ENCODE measurements at places on chromosomes 1 and 21.
A peak's percentile ranks its signal among the peaks of the same experiment; 100 is the strongest.

- DNase-seq, result no peak
Observed at GRCh38 chr1:25223471-25223870, 8.8 kb downstream of the SYF2 start.

- no peak for DNase-seq
Observed at GRCh38 chr1:214859647-214860046, 222.9 kb upstream of the KCNK2 start.

- peak; percentile 92 for DNase-seq
Observed at GRCh38 chr1:3012456-3013291, 8.6 kb upstream of the ACTRT2 start.

- no peak for DNase-seq
Observed at GRCh38 chr1:31207569-31207968, 32.1 kb downstream of the NKAIN1 start.

GRCh38 chr1:44417351-44418021 is 12.4 kb downstream of the RNF220 start:
- peak; percentile 96 for DNase-seq

- no peak for DNase-seq
Observed at GRCh38 chr21:30146558-30147282, 19.9 kb downstream of the CLDN17 start.

- DNase-seq, result no peak
Observed at GRCh38 chr1:30166174-30166573, 557.2 kb downstream of the MATN1 start.

DNA sequence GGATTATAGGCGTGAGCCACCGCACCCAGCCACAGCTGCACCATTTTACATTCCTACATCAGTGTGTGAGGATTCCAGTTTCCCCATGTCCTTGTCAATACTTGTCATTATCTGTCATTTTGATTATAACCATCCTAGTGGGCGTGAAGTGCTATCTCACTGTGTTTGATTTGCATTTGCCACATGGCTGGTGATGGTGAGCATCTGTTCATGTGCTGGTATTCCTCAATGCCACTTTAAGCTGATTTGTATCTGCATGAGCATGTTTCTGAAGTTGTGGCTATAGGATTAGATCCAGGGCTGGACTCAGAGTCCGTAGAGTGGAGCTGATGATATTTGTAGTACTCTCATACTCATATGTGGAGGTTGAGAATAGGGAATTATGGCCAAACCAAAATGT is 36.6 kb downstream of the SRRM1 start:
- no peak for DNase-seq

DNA sequence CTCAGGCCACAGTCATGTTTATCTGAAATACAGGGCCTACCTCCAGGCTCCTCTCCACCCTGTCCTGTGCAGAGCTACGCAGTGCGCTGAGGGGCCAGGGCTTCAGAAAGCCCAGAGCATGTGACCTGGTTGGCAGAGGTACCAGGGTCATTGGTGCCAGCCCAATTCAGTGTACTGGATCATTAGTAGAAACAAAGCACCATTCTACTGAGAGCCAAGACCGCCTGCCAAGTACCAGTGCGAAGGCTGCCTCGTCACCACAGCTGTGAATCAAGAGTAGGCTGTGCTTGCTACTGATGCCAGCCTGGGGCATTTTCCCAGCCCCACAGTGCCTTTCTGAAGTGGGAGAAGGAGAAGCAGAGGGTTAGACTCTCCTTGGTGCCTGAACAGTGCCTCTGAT is 59.8 kb downstream of the CAPN9 start:
- no peak for DNase-seq

- DNase-seq, result no peak
Observed at GRCh38 chr1:228088586-228089498, 6.3 kb downstream of the ARF1 start.

GRCh38 chr1:38296047-38296446 is 249.5 kb upstream of the POU3F1 start:
- no peak for DNase-seq

GRCh38 chr1:172529304-172529703 is 3.6 kb upstream of the SUCO start:
- DNase-seq, result no peak

DNA sequence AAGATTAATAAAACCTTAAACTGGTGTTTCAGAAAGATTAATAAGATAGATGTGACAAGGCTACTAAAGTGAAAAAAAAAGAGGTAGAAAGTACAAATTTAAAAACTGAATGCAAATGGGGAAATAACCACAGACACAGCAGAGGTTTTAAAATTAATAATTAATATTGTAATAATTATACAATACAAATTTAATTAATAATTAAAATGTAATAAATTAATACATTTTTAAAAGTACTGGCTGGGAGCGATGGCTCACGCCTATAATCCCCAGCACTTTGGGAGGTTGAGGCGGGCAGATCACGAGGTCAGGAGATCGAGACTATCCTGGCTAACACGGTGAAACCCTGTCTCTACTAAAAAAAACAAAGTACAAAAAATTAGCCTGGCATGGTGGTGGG is 26.8 kb downstream of the CD2 start:
- no peak for DNase-seq

GRCh38 chr1:184558691-184559090 is 171.9 kb downstream of the C1orf21 start:
- DNase-seq, result no peak

DNA sequence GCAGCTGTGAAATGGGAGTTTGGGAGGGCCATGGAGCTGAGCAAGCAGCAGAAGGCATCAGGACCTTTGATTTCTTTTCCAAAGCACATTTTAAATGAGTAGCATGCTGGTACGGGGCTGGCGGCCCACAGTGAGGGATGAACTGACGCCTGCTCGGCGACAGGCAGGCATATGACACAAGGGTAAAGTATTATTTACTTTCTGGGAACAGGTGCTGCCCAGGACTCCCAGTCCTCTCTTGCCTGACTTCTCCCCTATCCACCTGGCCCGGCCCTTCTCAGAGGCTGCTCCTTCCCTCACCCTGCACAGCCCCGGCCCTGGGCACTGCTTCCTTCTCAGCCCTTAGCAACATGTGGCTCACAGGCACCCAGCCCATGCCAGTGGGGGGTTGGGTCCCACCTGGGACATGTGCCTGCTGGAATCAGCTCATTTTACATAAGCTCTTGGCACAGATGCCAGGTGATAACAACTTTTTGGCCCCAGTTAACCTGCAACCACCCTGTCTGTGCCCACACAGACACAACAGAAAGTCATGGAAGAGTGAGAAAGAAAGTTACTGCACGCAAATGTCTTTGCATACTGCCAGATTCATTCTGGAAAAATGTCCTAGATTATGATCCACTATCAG is 112.3 kb upstream of the GADD45A start:
- no peak for DNase-seq

DNA sequence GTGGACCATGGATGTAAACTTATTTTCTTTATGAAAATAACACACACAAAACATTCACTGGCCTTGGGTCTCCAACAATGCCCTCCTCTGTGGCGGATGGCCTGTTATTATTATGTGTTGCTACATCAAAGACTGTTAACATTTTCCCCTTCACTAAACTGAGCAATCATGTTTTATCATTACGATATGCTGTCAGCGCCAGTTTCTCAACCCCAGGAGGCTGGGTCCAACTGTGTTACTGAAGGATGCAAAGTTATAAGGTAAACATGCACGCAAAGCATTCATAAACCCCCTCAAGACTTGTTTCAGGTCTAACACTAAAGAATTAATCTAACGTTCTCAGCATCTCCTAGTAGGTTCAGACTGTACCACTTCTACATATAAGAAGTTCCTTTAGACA is 6.0 kb upstream of the DUSP10 start:
- no peak for DNase-seq

GRCh38 chr1:69648486-69648885 is 80.8 kb downstream of the LRRC7 start:
- DNase-seq, result no peak

GRCh38 chr1:150578272-150579109 is 919 bp downstream of the MCL1 start:
- DNase-seq, result no peak

DNA sequence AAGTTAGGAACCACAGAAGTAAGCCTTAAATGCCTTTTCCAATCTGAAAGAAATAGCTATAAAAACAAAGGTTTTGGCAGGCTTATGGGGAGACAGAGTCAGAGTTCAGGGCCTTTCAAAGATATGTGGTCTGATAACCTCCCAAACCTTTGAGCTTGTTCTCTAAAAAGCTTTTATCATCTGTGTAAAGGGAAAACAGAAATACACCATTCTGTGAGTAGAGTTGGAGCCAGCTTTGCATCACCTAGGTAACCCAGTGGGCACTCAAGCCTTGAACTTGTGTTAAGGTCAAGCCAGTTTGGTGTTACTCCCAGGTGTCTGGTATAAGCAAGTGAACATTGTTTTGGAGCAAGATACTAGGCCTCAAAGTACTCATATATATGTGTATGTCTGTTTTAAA is 50.1 kb downstream of the LAMC1 start:
- no peak for DNase-seq

- DNase-seq, result peak; percentile 74
Observed at GRCh38 chr1:153509729-153510354, 25.9 kb downstream of the S100A6 start.

GRCh38 chr1:244653439-244654107 is 647 bp downstream of the DESI2 start:
- DNase-seq, result no peak

GRCh38 chr1:22039594-22040285 is 12.8 kb upstream of the CDC42 start:
- DNase-seq, result peak; percentile 47

DNA sequence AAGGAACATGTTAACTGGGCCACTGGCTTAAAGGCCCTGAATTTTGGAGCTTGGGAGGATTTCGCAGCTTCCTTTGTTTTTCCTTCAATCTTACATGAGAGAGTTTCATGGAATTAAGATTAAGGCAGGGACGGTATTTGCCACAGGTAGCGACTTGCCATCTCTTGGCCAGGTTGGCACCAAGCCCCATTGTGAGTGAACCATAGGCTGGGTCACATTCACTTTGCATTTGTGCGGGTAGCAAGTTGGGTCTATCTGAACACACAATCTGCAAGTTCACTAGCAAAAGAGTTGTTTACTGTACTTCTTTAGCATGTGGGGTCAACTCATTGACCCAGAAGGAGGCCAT is 106.2 kb upstream of the ATP1A1 start:
- DNase-seq, result no peak

DNA sequence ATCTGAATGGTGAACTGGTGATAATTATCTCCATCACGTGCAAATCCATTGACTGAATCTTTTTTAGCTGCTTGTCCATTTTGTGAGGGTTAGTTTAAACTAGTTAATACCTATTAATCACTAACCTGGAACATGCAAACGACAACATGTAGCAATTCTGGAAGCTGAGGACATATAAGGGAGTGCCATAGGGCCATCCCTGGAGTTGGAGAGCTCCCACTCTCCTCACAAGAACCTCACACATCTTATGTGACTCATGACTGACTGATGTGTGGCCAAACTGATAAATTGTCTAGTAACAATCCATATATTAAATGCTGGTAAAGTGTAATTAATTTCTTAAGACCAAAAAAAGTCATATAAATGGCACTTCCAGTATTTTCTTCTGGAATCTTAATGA is 62.9 kb upstream of the HOOK1 start:
- no peak for DNase-seq

GRCh38 chr1:195185736-195186135 is 1422.5 kb downstream of the KCNT2 start:
- DNase-seq, result no peak

DNA sequence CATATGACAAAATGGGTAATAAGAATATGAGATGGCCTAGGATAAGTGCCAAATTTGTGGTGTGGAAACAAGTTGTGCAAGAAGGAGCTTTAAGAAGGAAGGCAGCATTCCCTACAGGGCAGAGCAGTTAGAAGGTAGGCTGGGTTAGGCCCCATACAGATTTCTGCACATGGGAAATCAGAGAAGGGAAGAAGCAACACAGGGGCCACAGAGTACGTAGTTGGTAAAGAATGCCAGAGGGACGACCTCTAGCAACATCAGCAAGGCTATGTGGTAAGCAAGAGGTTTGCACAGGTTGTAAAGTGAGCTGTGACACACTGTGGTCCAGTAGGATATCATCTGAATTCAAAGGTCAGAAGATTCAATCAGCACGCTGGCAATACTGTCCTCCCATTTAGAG is 765.6 kb upstream of the B3GALT2 start:
- no peak for DNase-seq

DNA sequence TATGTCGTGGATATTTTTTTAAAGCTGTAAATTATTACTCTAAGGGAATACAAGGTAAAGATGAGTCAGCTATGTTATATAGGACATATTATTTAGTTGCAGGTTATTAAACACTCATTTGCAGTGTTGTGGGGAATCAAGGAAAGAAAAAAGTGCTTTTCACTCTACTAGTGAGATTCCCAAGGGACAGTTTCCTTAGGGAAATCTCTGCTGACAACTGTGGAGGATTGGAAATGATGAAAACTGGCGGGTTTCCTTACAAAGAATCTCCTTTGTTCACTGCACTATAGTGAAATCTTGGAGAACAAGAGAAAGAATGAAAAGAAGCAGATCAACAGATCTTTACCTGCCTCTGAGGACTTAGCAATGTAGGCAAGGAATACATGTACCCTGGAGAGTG is 24.5 kb upstream of the TRIM45 start:
- DNase-seq, result no peak

DNA sequence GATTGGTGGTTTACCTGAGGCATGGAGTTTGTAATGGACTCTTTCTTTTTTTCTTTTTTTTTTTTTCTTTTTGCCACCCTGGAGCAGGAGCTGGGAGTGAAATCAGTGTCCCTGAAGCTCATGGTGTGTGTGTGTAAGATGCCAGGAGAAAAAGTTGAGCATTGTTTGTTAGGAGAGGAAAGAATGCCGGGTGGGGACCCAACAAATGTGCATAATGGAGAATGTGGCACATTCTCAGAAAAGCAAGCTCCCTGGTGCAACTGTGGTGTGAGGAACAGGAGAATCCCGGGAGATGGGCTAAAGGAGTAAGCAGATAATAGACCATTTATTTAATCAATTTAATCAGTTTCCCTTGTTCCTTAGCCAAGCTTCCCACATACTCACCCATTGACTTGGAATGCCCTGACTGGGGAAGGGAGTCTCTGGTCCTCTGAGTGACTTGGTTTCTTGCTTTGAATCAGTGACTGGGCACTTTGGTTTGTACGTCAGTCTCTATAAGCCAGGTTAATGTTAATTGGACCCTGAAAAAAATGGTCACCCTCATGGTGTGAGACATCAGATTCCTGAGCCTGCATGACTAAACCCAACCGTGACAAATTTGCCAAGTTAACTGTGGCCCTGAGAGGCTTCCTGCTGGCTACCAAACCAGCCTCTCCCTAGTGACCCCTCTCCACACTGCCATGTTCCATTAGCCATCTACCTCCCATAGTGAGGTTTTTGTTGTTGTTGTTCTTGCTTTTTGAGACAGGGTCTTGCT is 43.9 kb upstream of the ITPKB start:
- DNase-seq, result no peak

Data from H7 (cell line).